ENCODE measurements at places on chromosomes 1 and 21.

DNA sequence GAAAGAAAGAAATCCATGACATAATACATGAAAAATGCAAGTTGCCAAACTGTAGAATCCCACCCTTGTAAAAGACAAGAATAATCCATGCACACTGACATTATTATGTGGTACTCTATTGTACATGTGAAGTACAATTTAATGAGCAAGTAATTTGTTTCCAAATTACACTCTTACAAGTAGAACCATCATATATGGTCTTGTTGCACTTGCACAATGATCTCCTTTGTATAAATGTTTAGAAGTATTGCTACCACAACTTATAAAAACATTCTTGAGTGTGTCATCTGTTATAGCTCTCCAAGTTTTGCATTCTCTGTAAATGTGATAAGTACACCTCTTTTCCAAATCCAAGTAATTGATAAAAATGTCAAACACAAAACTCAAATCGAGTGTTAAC, 29.1 kb upstream of the ZNF281 start:
- DNase-seq = no peak

GRCh38 chr1:228350179-228350742, 56.4 kb downstream of the TRIM11 start:
- no peak for DNase-seq

- no peak for DNase-seq
Measured at GRCh38 chr21:38039369-38039768, 123.1 kb upstream of the KCNJ6 start.

DNA sequence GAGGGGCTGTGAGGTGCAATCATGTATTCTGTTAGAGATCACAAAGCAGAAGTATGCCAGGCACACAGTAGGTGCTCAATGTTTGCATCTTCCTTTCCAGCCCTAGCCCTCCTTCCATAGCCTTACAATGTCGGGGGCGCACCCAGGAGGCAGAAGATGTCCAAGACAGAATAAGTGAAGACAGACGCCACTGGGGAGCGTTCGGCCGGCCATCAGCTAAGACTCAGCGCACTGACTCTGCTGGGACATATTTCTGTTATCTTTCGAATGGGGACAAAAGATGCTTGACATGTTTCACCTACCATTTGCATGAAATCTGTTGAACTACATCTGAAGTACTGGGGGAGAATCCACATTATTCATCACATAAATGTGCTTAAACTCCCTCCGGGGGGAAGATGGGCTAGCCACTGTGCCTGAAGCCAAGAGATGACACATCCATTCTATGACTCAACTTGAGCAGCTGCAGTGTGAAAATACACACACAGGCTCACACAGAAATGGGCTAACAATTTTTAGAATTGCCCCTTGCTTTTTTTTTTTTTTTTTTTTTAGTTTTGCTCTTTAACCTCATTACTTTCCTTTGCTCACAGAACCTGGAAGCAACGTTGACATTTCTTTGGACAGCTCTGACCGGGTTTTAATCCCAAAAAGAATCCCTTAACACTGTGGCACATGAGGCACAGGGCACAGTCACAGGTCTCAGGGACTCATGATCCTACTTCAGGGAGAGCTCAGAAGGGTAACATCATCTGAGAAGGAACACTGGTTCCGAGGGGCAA, 7.9 kb downstream of the TIAM1 start:
- DNase-seq = peak; percentile 32

- no peak for DNase-seq
Measured at GRCh38 chr1:9942399-9942938, 722 bp downstream of the LZIC start.

DNA sequence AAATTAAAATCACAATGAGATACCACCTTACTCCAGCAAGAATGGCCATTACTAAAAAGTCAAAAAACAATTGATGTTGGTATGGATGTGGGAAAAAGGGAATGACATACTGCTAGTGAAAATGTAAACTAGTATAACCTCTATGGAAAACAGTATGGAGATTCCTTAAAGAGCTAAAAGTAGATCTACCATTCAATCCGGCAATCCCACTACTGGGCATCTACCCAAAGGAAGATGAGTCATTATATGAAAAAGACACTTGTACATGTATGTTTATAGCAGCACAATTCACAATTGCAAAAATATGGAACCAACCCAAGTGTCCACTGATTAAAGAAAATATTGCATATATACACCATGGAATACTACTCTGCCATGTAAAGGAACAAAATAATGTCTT, 37.2 kb downstream of the SUSD4 start:
- no peak for DNase-seq
